ENCODE measurements at places on chromosomes 7 and 10.

- DNase-seq = no peak
These were observed 71.6 kb downstream of the AKR1C4 start for GRCh38 chr10:5268234-5268633.

- DNase-seq = no peak
These were observed 647.7 kb downstream of the GATA3 start for GRCh38 chr10:8702181-8702580.

DNA sequence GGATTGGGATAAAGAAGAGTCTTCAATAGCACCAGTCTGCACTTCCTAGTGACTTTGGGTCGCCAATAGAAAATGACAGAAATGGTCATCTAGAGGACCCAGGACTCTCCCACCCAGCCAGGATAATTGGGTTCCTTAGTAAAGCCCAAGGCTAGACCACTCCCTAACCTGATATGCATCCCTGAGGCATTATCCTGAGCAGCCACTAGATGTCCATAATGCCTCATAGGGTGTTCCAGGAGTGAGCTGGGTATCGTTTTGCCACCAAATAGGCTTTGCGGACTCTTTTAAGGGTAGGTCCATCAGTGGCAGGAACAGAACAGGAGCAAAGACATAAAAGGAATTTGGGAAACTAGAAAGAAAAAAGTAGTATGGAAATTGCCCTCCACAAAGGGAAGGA lies 4.5 kb upstream of the LRRC4 start:
- DNase-seq = no peak

DNA sequence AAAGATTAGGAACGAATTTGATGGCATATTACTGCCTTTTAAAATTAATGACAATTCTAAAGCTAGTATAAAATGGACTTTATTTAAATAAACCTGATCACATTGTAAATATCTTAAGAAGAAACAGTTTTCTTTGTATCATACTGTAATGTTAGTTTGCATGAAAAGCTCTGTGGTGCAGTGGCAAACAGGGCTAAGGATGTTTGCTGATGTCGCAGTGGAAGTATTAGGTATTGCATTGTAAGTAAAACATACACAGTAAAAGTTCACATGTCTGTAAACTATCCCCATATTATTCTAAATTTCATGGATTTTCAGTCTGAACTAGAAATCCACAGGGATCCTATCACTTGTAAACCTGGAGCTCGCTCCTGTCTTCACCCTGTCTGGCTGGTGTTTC lies 252.6 kb upstream of the ZNF32 start:
- no peak for DNase-seq

DNA sequence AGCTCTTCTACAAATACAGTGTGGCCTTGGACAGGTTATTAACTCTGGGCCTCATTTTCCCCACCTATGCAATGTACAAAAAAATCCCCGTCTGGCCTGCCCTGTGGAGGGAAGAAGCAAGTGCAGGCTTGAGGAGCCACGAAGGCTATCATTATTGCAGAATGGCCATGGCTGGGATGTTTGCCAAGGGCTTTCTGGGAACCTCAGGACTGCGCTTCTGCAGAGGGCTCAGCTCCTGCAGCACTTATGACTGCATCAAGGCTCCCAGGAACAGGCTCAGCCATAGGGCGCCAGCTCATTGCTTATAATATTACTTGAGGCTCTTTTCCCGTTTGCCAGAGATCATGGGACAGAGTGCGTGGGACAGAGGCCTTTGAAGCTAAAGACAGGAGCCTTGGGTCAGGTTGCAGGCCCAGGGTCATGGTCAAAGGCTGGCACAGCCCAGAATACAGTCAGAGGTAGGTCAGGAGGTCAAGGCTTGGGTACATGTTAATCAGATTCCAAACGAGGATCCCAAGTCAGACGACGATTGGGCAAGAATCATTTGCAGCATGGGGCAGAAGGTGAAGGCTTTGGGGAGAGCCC lies 20.6 kb upstream of the C10orf105 start:
- no peak for DNase-seq

- no peak for DNase-seq
These were observed 117.4 kb upstream of the POM121L12 start for GRCh38 chr7:52917982-52918578.

GRCh38 chr7:97342512-97342911 lies 225.0 kb downstream of the SDHAF3 start:
- DNase-seq = no peak

DNA sequence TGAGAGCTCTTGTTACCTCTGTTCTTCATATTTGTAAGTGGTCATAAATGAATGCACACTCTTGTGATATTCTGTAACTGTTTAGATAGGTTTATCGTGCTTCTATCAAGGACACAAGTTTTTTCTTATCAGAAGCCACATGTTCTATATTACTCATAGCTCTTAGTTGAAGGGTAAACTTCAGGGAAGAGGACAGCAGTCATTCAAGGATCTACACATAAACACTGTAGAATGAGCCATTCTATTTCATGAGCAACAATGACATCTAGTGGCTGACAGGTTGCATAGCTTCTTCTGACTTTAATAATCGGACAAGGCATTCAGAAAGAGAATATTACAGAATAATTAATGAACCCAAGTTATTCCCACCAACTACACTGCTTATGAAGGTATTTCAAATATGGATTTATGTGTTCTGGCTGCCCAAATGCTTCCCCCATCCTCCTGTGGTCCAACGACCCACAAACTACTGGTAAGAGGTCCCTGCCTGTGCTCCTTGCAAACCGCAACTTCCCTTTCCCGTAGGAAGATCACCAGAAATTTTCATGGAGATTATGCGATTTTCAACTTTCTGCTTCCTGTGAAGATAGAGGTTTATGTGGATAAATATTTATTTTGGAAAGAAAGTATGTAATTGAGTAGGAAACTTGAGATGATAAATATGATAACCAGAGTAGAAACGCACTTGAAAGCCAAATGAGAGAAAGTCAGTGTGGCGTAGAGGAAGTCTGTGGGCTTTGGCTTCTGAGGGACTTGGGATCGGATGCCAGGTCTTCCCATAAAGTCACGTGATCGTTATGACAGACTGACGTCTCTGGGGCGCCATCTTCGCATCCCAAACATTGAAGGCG lies 16.8 kb upstream of the ABCB5 start:
- no peak for DNase-seq

GRCh38 chr10:92697663-92698511 lies 8.1 kb downstream of the HHEX start:
- DNase-seq = no peak

DNA sequence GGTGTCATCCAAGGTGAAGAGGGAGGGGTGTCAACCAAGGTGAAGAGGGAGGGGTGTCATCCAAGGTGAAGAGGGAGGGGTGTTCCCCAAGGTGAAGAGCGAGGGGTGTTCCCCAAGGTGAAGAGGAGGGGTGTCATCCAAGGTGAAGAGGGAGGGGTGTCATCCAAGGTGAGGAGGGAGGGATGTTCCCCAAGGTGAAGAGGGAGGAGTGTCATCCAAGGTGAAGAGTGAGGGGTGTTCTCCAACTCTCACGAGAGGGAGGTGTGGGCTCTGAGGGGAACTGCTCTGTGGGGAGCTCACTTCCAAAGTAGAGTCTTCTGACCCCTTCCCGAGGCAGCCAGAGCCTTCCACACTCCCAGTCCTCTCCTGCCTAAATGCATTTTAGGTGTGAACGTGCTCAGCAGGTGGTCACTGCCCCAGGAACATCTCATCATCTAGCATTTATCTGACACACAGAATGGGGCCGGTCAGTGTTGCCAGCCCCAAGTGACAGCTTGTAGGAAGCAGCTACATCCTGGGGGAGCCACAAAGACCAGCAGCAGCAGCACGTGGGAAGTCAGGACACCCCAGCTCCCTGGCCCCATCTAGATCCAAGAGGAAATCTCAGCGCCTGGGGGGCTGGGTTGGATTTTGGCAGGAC lies 323.8 kb downstream of the GLRX3 start:
- peak; percentile 51 for DNase-seq

GRCh38 chr7:151172273-151173141 lies 5.0 kb upstream of the GBX1 start:
- peak; percentile 93 for DNase-seq

DNA sequence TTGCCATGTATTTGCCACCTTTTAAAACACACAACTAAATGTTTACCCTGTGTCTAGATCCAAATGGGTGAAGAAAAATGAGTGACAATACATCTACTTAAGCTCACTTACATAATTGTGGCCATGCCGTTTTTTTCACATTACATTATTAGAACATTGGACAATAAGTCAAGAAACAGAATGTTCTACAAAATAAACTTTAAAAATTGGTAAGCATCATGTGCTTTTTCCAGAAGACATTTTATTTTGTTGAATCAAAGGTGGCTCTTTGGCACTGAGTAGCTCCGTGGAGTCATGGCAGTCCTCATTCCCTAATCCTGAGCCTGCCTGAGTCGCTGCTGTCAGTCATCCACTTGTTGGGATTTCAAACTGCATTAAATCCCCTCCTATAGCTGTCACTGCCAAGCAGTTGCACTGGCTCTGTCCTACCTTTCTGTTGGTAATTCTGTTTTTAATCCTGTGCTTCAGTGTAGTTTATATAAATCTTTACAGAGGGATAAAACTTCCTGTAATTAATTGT lies 32.3 kb downstream of the CAV1 start:
- no peak for DNase-seq

- DNase-seq = no peak
These were observed 333.4 kb upstream of the MYO3A start for GRCh38 chr10:25600651-25601050.

GRCh38 chr10:91589015-91589657 lies 43.7 kb downstream of the PPP1R3C start:
- no peak for DNase-seq

DNA sequence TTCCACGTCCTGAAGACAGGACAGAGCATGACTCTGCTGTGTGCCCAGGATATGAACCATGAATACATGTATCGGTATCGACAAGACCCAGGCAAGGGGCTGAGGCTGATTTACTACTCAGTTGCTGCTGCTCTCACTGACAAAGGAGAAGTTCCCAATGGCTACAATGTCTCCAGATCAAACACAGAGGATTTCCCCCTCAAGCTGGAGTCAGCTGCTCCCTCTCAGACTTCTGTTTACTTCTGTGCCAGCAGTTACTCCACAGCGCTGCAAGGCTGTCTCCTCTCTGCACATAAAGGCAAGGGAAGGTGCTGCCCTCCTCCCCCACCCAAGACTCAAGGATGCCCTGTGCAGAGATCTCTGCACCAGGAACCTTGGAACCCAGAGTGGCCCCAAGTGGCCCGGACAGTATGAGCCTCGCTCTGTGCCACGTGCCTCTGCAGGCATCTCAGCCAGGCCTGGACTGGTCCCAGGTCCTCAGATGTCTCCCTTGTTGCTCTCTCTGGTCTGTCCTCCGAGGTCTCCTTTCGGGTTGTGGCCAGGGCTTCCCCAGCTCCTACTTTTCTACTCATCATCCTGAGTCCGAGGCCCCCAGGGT lies 230.3 kb upstream of the PRSS58 start:
- DNase-seq = no peak

- no peak for DNase-seq
These were observed 175.5 kb downstream of the RNF216 start for GRCh38 chr7:5605775-5606634.

DNA sequence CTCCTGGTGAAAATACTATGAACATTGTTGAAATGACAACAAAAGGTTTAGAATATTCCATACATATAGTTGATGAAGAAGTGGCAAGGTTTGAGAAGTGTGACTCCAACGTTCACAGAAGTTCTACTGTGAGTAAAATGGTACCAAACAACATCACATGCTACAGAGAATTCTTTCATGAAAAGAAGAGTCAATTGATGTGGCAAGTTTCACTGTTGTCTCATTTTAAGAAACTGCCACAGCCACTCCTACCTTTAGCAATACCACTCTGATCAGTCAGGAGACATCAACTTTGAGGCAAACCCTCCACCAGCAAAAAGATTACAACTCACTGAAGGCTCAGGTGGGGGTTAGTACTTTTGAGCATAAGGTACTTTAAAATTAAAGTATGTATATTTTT lies 693.3 kb downstream of the GRID1 start:
- no peak for DNase-seq

DNA sequence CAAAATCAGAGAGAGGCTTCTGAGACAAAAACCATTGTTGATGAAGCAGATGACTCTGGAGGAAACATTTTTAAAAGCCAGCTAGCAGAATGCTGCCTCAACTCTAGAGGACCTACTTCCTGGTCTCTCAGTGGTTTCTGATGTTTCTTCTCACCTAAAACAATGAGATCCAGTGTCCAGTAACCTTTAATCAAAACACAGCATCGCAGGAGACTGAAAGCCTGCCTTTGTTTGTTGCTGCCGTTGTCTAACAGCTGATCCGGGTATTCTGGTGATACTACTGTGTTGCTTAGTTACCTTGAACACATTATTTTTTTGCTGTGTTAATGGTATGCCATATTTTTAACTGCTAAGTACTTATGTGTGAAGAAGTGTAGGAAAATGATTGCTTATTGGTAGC lies 70.9 kb downstream of the WIPF3 start:
- no peak for DNase-seq

- DNase-seq = no peak
These were observed 10.7 kb downstream of the SUV39H2 start for GRCh38 chr10:14889318-14889717.

GRCh38 chr7:93958216-93958615 lies 36.7 kb downstream of the GNG11 start:
- DNase-seq = no peak

DNA sequence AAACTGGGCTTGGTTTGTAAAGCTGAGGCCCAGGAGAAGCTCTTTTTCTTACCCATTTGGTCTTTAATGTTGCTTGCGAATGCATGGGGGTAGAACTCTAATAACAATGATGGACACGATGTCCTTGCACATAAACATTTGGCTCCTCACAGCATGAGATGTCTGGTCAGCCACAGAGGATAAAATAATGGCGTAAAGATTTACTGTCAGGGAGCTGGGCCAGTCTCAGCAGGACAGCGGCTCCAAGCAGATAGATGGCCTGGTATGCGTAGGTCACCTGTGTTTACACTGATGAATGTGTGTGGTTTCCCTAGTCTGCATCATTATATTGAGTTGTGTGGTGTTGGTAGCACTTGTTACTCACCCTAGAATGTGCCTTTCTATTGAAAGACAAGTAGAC lies 537.4 kb downstream of the CNTNAP2 start:
- no peak for DNase-seq

GRCh38 chr7:105567821-105568220 lies 13.5 kb downstream of the EFCAB10 start:
- DNase-seq = no peak

GRCh38 chr10:114038819-114039218 lies 4.8 kb upstream of the ADRB1 start:
- no peak for DNase-seq

DNA sequence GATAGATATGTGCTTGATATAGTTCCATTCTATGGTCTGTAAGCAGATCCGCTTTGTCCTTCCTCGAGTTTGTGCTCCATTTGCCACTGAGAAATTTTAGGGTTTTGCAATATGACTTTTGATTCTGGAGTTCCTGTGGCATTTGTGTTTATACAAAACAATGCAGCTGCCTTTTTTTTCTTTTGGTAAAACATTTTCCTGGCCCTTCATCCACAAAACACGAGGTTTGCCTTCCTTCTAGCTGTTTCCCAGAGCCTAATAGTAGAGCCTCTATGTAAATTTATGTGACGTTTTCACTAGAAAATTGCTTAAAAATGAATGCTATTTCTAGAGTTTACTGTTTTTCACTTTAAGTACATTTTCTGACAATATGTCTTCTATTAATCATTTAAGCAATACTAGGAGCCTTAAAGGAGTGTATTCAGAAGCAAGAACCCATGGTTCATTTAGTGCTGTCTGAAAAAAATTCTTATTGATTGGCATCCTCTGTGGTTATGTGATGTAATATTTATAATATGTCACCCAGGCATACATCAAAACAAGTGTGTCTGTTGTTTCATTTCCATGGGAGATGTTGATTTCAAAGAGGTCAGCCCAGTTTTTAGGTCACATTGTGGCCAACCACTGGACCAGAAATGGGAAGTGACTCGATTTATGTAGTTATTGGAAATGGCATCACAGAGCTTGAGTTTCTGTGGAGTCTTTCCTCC lies 618.3 kb downstream of the LRMDA start:
- no peak for DNase-seq

Data from cardiac septum (tissue), 1 donor.